ENCODE measurements at places on chromosomes 4 and X.

DNA sequence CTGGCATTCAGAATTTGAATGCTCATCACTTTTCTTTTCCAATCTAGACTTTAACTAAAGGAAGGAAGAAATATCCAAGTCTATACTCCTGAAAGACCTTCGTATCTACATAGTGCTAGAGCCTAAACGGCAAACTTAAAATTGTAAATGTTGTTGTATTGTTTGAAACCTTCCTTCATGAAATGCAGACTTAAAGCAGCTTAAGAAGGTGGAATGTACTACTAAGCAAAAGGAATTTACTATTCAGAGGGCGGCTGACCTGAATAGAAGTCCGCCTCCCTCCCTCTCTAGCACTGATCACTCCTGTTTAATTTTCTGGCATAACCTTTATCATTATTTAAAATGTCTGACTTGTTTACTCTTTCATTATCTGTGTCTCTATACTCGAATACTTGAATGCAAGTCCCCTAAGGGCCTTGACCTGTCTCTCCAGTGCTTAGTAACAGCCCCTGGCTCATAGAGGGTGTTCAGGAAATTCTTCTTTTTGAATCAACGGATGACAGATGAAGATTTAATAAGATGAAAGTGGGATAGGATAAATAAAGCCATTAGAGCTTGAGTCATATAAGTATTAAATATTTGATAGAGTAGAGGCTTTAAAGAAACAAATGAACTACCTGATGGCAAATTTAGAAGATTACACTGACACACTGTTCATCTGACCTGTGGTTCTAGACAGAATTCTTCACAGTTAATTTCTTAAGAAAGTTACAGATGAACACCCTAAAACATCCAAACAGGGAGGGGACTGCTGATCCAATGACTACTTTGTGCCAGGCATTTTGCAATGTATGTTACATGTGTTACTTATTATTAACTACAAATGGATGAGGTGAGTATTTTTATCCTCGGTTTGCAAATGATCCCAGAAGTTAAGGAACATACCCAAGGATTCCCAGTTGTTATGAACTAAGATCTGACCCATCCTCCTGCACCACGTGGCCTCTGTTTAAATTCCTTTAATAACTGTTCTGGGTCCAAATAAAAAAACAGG lies 20.2 kb upstream of the RBPJ start:
- no peak for DNase-seq

DNA sequence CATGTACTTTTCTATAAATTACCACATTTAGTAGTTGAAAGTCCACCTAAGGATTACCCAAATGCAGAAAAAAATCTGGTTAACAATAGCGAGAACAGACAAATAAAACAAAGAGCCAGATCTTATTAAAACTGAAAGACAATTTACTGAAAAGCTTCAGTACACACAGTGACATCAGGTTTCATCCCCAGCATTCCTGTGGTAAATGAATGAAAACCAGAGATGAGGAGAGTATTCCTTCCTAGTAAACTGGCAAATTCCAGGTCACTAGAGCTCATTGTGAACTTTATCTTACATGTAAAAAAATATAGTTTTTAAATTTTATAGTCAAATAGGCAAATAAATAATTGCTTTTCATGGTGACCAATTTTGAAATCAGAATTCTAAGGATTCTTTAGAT lies 1290.5 kb downstream of the ADGRL3 start:
- DNase-seq: no peak

GRCh38 chrX:120457766-120458180 lies 11.3 kb downstream of the LAMP2 start:
- peak; percentile 91 for DNase-seq

- DNase-seq: no peak
Measured at GRCh38 chrX:13937370-13938050, 92.2 kb downstream of the GEMIN8 start.

DNA sequence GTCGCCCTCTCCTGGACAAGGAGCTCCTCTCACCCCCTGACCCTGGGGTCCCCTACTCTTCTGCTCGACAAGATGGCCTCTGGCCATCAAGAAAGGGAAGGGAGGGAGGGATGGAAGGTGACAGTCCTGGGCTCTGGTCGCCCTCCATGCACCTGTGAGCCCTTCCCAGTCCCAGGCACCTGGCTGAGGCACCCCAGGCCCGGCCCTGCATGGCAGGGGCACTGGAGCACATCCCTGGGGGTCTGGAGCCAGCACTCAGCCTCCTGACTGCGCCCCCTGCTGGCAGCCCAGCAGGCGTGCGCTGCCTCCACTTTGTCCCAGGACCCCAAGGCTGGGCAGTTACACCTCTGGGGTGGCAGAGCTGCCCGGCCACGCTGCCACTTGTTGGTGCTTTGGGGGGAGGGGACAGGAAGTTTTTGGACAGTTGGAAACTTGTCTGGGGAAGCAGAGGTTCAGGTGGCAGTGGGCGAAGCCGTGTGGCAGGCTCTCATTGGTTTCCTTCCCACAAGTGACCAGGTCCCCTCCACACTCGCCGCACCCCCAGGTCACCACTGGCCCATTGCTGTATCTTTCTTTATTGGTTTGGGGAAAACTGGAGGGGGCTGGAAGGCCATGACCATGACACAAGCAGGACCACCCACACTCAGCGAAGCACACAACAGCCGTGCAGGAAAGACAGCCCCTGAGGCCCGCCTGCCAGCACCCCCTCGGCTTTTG lies 4.3 kb downstream of the PNCK start:
- no peak for DNase-seq

GRCh38 chrX:115437841-115438595 lies 123.0 kb upstream of the PLS3 start:
- no peak for DNase-seq

GRCh38 chrX:121179972-121180371 lies 132.6 kb downstream of the GLUD2 start:
- DNase-seq: no peak

GRCh38 chr4:80694171-80694570 lies 336.3 kb upstream of the BMP3 start:
- DNase-seq: peak; percentile 74

GRCh38 chrX:40066700-40067099 lies 31.1 kb downstream of the BCOR start:
- no peak for DNase-seq

DNA sequence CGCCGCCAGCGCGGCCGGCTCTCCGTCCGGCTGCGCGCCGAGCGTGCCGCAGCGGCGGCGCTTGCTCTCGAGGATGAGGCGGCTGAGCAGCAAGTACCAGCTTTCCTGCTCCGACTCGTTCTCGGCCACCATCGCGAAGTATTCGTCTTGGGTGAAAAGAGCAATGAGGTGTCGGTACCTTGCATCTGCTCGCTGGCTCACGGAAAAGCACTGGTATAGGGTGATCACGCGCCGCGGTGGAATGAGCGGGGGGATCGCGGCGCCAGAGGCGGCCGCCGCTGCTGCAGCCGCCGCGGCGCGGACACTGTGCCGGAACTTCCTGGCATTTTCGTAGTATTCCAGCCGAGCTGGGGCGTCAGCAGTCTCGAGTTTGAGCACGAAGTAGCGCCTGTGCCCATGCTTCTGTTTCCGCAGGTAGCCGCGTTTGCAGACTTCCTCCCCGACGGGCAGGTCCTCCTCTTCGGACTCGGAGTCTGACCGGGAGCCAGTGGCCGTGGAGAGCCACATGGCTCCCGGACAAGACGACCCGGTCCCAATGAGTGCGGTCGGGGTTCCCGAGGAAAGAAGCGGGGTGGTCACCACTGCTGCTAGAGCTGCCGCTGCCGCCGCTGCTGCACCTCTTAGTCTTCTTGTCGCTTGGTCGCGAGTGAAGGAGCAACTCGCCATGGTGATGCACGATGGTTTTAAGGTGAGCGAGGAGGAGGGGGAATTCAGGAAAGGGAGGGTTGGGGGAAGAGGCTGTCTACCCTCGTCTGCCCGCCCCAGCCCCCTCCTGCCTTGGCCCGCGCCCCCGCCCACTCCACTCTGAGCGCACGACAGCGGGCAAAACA lies 469 bp downstream of the IRS4 start:
- DNase-seq: no peak

DNA sequence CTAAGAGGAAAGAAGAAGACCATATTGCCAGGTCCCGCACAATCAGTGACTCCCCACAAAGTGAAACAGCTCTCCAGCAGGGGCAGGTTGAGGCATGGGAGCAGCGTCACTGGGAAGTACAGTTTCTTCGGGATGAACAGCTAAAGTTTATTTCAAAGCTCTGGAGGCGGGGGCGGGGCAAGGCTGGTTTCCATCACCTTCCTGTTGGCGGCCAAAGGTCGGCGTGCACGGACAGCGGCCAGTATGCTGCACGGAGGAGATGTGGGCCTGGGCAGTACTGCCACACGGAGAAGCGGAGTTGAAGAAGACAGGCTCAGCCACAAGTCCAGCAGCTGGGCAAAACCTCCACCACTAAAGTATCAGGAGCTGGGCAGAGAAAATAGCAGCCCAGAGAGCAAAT lies 951 bp upstream of the ZNF518B start:
- DNase-seq: no peak
